Endothelial cell (in vitro differentiated cells): ENCODE measurements at places on chromosomes 3 and 15.

GRCh38 chr3:30156586-30157498, 449.6 kb upstream of the TGFBR2 start:
- DNase-seq: no peak

- no peak for DNase-seq
These were observed 20.4 kb downstream of the ARPP21 start for GRCh38 chr3:35659768-35660167.

GRCh38 chr3:41118461-41119390, 80.6 kb upstream of the CTNNB1 start:
- DNase-seq: no peak

DNA sequence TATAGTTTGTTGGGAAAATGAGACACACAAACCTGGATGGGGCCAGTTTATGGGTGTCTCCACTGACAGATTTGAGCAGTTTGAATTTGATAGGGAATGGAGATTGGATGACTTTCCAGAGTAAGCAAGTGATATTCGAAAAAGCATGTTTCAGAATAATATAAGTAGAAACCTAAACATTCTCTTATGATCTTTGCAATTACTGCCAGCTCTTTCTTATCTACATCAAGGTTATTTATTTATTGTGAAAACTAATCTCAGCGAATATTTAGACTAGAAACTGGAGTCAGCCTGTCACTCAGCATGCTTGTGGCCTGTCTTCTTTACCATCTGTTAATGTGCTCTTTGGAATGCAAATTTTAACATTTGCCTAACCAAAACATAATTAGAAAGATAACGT, 57.8 kb upstream of the SPPL2A start:
- DNase-seq: no peak

GRCh38 chr15:39623529-39623931, 42.7 kb downstream of the THBS1 start:
- no peak for DNase-seq

DNA sequence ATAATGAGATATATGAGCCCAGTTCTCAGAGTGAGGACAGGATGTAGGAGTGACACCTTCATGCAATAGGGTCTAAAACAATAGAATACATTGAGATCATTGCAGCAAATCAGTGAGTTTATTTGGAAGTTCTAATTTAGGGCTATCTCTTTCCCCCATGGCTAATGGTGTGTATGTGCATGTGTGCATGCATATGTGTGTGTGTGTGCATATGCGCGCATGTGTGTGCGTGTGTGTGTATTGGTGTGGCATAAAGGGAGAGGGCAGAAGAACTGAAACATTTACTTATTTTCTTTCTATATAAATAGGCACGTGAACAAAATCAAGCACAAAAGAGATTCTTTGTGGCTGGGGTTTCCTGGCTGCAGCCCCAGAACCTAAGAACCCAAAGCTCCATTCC, 115.7 kb upstream of the VEPH1 start:
- DNase-seq: no peak

GRCh38 chr3:120350401-120350941, 1.3 kb upstream of the LRRC58 start:
- DNase-seq: no peak

GRCh38 chr15:92833493-92834271, 66.4 kb upstream of the CHD2 start:
- no peak for DNase-seq

- DNase-seq: no peak
These were observed 11.2 kb upstream of the LEO1 start for GRCh38 chr15:51982770-51983103.

- DNase-seq: peak; percentile 36
These were observed 960 bp upstream of the KLF13 start for GRCh38 chr15:31325595-31326155.

- peak; percentile 68 for DNase-seq
These were observed 32.1 kb upstream of the DENND4A start for GRCh38 chr15:65824031-65824743.

DNA sequence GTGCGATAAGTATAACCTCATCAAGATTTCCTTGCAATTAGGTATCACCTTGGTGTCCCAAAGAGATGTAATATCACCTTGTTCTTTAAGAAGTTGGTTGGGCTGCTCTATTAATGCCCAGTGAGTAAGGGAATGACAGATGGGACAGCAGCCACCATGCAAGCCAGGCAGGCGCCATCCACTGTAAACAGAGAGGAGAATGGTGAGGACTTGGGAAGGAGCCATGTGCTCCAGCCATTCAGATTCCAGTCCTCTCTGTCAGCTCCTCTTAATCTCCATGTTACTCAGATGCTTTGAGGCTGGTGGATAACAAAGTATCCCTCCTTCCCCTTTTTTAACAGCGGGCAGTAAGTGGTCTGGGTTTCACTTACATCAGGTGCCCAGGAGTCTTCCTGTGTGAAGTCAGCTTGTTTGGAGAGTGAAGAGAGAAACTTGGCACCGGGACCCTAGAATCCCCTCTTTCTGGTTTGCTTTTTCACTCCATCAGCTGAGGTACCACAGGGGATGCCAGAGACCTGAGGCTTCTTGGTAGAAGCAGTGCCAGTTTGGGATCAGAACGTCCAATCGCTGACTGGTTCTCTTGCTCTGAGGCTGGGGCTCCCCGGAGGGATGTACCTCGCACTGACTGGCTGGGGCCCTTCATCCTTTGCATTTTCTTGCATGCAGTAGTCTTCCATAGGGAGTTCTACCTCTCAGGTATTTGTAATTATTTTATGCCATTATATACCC, 29.5 kb downstream of the SLCO3A1 start:
- DNase-seq: no peak

- DNase-seq: peak; percentile 81
These were observed 6.3 kb upstream of the CDC25A start for GRCh38 chr3:48194446-48195071.

- no peak for DNase-seq
These were observed 332.4 kb upstream of the PPP2R3A start for GRCh38 chr3:135633078-135633477.

DNA sequence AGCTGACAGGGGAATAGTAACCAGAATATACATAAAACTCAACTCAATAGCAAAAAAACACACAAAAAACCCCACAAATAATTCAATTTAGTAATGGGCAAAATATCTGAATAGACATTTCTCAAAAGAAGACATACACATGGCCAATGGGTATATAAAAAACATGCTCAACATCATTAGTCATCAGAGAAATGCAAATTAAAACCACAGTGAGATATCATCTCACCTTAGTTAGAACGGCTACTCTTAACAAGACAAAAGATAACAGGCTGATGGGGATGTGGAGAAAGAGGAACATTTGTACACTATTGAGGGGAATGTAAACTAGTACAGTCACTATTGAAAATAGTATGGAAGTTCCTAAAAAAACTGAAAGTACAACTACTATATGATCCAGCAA, 678.6 kb downstream of the MECOM start:
- no peak for DNase-seq

DNA sequence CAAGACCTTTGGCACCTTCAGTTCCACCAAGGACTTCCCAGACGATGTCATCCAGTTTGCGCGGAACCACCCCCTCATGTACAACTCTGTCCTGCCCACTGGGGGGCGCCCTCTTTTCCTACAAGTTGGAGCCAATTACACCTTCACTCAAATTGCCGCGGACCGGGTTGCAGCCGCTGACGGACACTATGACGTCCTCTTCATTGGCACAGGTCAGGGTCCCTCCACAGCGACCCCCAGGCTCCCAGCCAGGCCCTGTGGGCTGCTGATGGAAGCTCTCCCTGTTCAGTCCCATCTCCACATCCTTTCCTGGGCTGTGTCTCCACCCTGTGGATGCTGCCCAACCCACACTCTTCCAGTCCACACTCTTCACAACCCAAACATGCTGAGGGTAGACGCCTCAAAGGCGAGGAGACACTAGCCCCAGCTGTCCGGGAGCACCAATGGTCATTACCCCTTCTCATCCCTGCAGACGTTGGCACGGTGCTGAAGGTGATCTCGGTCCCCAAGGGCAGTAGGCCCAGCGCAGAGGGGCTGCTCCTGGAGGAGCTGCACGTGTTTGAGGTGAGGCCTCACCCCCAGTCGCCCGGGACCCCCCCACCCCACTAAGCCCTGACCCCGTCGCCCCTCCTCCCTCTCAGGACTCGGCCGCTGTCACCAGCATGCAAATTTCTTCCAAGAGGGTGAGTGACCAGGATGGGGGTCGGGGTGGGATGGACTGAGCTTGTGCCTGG, 4.3 kb upstream of the LSMEM2 start:
- DNase-seq: peak; percentile 74

- DNase-seq: no peak
These were observed 70.3 kb upstream of the SMAD3 start for GRCh38 chr15:66994927-66995656.

- no peak for DNase-seq
These were observed 21.8 kb downstream of the ST3GAL6 start for GRCh38 chr3:98784666-98785600.

DNA sequence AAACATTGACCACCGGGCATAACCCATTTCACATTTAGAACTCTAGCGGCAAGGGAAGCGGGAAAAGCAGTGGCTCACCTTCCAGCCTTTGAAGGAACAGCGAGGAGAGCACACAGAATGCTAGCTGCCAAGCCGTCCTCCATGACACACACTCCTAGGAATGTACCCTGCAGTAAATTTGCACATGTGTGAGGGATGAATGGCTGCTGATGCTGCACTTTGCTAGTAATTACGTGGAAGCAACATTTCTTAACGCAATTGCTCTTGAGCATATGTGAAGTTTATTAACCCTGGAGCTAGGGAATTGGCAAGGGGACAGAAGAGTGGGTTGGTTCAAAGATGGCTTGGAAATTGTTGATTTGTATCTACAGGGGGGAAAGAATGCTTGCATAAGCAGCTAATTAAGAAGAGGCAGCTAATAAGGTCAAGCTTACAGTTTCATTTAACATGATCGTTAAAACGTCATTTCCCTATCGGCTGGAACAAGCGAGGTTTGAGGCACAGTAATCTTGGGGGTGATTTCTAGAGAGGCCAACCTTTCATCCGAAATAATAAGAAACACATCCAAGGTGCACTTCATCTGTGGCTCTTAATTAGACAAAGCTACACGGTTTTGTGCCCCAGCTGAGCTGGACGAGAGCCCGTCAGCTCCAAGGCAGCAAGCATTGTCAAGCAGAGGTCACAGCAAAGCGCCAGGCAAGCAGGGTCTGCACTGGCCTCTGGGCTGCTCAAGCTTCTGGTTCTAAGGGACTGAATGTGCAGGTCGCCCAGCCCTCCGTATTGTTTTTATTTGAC, 123.4 kb downstream of the CHSY1 start:
- DNase-seq: no peak

DNA sequence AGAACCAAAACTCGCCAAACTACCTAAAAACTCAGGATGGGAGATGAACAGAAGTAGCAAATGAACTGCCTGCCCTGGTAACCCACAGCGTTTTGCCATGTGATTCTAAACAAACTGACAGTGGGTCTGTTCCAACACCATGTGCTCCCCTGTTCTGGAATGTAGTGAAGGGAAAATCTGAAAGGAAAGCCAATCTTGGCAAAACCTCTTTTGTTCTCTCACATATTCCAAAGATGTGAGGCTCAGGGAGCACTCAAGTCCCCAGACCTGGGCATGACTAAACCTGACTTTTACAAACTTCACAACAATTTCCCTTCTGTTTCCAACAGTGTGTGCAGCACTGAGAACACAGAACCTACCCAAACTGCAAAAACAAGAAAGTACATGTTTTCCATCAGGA, 116.1 kb downstream of the IMPG2 start:
- DNase-seq: no peak

- DNase-seq: no peak
These were observed 32.6 kb downstream of the CLK3 start for GRCh38 chr15:74648051-74648842.

DNA sequence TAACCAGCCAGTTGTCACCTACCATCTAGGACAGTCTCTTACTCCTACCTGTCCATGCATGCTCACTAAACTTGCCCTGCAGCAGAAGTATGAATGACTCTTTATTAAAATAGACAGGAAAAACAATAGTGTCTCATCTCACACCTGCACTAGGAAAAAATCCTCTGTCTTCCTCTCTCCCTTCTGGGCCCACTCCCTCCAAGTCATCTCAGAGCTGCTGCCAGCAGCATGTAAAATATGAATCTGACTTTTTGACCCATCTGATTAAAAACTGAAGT, 93.5 kb upstream of the THBS1 start:
- DNase-seq: no peak

DNA sequence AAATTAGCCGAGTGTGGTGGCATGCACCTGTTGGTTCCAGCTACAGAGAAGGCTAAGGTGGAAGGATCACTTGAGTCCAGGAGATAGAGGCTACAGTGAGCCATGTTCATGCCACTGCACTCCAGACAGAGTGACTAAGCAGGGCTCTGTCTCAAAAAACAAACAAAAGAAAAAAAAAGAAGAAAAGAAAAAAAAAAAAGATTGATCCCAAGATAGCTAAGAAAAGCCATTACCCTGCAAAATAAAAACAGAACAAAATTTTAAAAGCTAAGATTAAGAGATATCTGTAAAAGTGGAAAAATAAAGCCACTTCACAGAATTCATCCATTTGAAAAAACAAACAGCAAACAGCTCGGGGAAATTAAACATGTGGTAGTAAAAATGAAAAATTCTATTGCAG, 23.8 kb downstream of the LRRC2 start:
- DNase-seq: no peak

- no peak for DNase-seq
These were observed 11.8 kb downstream of the DPH3 start for GRCh38 chr3:16252988-16253387.

- no peak for DNase-seq
These were observed 52.5 kb downstream of the KLF15 start for GRCh38 chr3:126304704-126305103.

- DNase-seq: peak; percentile 27
These were observed 2.2 kb upstream of the ITIH3 start for GRCh38 chr3:52792413-52792812.

- no peak for DNase-seq
These were observed 16.9 kb upstream of the CLDN1 start for GRCh38 chr3:190339130-190339529.

GRCh38 chr3:64161481-64161952, 63.7 kb downstream of the PRICKLE2 start:
- no peak for DNase-seq

- DNase-seq: no peak
These were observed 2.1 kb downstream of the XCR1 start for GRCh38 chr3:46025139-46025538.

GRCh38 chr3:47617086-47618010, 38.7 kb upstream of the CSPG5 start:
- no peak for DNase-seq

GRCh38 chr3:168782193-168782592, 686.5 kb upstream of the GOLIM4 start:
- DNase-seq: no peak

DNA sequence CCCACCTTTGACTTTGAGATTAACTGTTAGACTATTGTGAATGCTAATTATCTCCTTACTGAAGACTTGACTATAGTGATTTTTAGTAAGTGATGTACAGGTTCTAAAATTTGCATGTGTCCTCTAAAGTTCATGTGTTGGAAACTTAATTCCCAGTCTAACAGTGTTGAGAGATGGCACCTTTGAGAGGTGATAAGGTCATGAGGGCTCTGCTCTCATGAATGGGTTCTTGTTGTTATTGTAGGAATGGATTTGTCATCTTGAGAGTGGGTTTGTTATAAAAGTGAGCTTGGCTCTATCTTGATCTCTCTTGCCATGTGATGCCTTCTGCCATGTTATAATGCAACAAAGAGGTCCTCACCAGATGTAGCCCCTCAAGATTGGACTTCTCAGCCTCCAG, 18.9 kb upstream of the LMOD3 start:
- no peak for DNase-seq

- no peak for DNase-seq
These were observed 2.9 kb downstream of the TM6SF1 start for GRCh38 chr15:83110381-83110780.

GRCh38 chr3:69739204-69740102, at the start of gene MITF:
TSS of gene MITF (plus strand) at chr3:69739464. CDS start at chr3:69739598, 134 bp downstream.
- peak; percentile 89 for DNase-seq

GRCh38 chr3:49120096-49120437, 556 bp downstream of the USP19 start:
- DNase-seq: no peak
